ENCODE measurements at places on chromosomes 12 and 14.

GRCh38 chr14:79568594-79568993 is 642.7 kb downstream of the DIO2 start:
- no peak overlapping the region for H3K4me3 ChIP-seq
- no peak for DNase-seq
- H3K27me3 ChIP-seq: no peaks in the 10 kb centered on the region
- H3K4me1 ChIP-seq: peaks cover 3% of the 10 kb centered on the region
- H3K27ac ChIP-seq: no peak overlapping the region
- H3K36me3 ChIP-seq: no peaks in the 10 kb centered on the region

- DNase-seq: no peak
- H3K27me3 ChIP-seq: no peaks in the 10 kb centered on the region
- H3K4me3 ChIP-seq: no peak overlapping the region
- no peaks in the 10 kb centered on the region for H3K4me1 ChIP-seq
- H3K27ac ChIP-seq: no peak overlapping the region
Measured at GRCh38 chr12:23028158-23028802, 403.3 kb downstream of the ETNK1 start.

- peak overlapping the region; percentile 66 for H3K27ac ChIP-seq
- peaks cover 18% of the 10 kb centered on the region for H3K4me1 ChIP-seq
- no peak for DNase-seq
- H3K36me3 ChIP-seq: no peaks in the 10 kb centered on the region
Measured at GRCh38 chr14:92459950-92460421, 53.6 kb upstream of the RIN3 start.

DNA sequence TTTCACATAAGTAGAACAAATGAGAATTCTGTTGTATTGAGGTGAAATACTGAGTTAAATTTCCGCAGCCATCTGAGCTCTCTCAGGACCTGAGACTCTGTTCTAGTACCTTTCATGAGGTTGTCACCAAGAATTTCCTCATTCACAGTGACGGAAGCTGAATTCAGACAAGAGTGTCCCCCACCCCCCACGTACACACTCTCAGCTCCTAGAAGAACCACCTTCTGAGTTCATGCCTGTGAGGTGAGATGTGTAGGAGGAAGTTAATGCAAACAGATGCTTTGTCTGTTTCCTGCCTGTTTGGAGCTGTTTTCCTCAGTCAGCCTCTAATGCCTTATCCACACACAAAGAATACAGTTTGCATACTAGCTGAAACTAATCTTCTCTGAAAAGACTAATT is 18.2 kb downstream of the BICDL1 start:
- H3K27ac ChIP-seq: no peak overlapping the region
- DNase-seq: no peak
- peaks cover 10% of the 10 kb centered on the region for H3K27me3 ChIP-seq
- H3K4me3 ChIP-seq: no peak overlapping the region

All from esophagus muscularis mucosa (tissue), 4 donors.